ENCODE measurements at places on chromosomes 5 and 9.

DNA sequence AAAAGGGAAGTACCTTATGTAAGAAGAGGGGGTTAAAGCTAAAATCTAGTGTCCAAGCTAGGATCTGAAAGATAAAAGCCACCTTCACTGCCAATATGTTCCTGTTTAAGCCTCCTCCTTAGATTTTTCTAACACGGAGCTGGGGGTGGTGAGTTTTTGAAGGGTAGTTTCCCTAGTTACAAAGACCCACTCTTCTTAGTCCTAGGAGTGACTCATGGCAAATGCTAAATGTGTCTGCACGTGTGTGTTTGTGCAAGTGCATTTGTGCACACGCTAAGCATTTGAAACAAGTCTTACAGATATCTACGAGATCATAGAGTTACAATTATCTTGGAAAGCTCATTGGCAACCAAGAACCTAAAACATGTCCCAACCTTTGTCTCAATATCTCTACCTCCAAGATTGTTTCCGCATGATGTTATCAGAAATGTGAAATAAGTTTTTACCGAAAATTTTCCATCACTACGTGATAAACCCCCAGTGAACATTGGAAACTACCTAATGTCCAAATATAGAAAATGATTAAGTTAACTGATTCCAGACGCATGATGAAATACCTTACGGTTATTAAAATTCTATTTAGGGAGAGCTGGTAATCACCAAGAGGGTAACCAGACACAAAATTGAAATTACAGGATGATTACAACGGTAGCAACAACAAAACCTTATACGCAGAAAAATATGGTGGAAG is 78.0 kb upstream of the HRH2 start:
- DNase-seq = no peak

DNA sequence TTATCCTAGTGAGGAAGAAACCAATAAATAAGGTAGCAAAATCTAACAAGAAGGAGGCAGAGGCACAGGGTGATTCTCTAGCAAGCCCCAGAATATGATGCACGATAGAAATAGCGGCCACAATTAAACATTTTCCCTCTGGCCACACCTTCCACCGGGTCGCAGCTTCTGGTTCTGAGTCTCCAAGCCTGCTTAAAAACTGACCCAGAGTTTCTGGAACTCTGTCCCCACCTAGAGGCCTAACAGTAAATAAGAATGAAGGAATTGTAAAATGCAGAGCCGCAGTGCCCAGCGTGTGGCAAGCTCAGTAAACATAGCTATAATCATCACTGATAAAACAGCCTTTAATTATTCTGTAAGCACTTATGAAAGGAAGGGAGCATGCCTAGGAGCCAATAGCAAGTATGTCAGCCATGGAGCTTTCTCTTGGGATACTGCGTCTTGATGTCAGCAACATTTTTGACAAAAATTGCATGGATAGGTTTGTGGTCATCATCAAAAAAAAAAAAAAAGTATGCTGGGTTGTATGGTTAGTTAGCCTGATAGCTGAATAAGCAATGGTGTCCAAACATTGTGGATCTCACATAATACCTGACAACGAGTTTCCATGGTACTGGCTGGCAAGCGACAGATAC is 465.5 kb downstream of the DNAH5 start:
- no peak for DNase-seq

- no peak for DNase-seq
Measured at GRCh38 chr5:159995907-159996306, 13.0 kb upstream of the TTC1 start.

GRCh38 chr5:147085409-147085808 is 149.4 kb upstream of the STK32A start:
- no peak for DNase-seq

GRCh38 chr9:129198319-129199043 is 20.4 kb upstream of the IER5L start:
- DNase-seq = no peak

GRCh38 chr9:11871852-11872251 is 821.3 kb upstream of the TYRP1 start:
- DNase-seq = no peak

DNA sequence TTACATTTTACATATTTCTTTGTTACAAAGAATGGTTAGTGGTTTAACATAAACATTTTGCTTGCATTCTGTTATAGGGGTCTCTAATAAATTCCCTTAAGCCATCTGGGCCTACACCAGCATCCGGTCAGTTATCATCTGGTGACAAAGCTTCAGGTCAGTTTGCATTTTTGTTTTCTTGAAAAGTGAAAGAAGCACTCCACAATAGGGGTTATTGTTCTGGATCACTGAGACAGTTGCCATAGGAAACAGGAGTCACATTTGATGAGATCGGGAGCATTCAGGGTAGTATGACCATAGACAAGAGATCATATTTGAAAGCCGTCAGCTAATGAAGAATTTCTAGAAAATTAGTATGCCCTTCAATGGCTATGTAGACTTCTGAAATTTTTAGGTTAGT is 63.6 kb downstream of the NUP214 start:
- no peak for DNase-seq

- DNase-seq = no peak
Measured at GRCh38 chr5:107484281-107484680, 186.5 kb downstream of the EFNA5 start.

DNA sequence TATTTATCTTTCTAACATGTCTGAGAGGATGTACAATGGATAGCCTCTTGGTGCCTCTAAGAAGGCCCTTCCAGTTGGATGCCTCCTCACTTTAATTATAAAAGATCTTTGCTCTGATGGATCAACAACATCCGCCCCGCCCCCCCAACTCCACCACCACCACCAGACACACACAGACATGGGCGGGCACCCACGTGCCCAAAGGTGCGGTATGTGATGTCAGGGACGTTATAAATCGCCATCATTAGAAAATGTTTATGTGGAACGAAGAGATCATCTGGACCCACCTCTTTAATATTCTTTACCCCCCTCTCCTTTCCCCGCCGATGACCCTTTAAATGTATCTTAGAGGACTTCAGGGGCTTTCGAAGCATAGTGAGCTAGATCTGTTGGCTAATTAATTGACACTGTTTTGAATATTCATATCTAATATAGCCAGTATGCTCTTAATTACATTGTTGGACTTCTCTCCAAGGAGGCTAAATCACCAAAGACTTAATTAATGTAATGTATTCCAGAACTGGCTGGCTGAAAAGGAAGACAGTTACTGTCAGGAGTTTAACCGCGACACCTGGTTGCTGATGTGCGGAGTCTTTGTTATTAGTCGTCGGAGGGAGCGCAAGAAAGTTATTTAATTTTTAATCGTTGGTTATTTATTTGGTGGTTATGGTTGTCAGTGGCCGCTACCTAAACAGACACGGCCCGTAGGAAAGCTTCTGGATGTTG is 6.1 kb upstream of the FOXB2 start:
- no peak for DNase-seq

- DNase-seq = no peak
Measured at GRCh38 chr9:38171926-38172325, 102.9 kb upstream of the SHB start.

GRCh38 chr5:152736906-152737305 is 331.8 kb upstream of the NMUR2 start:
- DNase-seq = no peak

DNA sequence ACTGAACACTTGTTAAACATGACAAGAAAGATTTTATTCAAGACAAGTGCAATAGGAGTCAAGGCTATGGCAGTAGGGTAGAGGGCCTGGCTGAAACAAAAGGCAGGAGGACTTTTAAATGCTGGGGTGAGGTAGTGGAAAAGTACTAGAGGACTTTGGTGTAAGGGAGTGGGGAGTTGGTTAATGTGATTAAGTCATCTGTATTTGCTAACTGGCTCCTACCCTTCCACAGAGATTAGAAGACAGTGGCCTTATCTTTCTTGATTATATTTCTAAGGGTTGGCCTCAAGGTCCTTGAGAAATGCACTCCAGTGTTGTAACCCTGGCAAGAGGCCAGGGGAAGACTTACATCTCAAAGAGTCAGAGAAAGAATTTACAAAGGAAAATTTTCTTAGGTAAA is 160.2 kb upstream of the FTMT start:
- DNase-seq = no peak

GRCh38 chr5:10868956-10869355 is 107.9 kb upstream of the DAP start:
- no peak for DNase-seq

GRCh38 chr9:126515001-126515872 is 98.5 kb upstream of the LMX1B start:
- no peak for DNase-seq

- no peak for DNase-seq
Measured at GRCh38 chr5:123810253-123810652, 298.3 kb downstream of the CSNK1G3 start.

- DNase-seq = no peak
Measured at GRCh38 chr9:105697871-105698270, 3.5 kb downstream of the TMEM38B start.

- no peak for DNase-seq
Measured at GRCh38 chr5:29296548-29296947, 1896.9 kb upstream of the CDH6 start.

- no peak for DNase-seq
Measured at GRCh38 chr5:138661291-138661960, 86.2 kb upstream of the HSPA9 start.

- no peak for DNase-seq
Measured at GRCh38 chr5:155128786-155129512, 115.4 kb downstream of the KIF4B start.

DNA sequence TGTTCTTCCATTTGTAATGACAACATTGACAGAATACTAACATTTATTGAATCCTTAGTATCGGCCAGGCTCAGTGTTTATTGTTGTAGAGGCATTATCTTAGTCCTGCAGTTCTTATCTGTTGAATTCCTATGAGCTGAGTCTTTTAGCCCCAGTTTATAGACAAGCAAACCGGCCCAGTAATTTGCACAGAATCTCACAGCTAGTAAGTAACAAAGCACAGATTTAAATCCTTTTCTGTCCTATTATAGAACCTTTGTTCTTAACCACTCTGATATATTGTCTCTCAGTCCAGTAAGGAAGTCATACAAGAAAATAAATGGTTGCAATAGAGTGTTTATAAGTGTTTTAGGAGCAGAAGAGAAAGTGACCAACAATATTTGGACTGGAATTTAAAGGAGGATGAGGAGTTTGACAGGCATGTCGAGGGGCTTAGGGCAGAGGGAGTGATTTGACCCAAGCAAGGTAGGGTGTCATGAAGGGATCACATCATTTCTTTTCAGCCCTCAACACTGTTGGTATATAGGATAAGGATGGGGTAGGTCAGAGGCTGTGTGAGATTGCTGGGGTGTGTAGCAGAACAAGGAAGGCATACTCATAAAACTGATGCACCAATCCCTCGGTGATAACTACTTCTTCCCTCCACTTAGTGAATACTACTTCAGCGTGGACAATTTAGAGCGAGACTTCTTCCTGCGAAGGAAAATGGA is 39.5 kb downstream of the LARP1 start:
- DNase-seq = no peak

- DNase-seq = no peak
Measured at GRCh38 chr5:37703841-37704241, 136.0 kb downstream of the GDNF start.

DNA sequence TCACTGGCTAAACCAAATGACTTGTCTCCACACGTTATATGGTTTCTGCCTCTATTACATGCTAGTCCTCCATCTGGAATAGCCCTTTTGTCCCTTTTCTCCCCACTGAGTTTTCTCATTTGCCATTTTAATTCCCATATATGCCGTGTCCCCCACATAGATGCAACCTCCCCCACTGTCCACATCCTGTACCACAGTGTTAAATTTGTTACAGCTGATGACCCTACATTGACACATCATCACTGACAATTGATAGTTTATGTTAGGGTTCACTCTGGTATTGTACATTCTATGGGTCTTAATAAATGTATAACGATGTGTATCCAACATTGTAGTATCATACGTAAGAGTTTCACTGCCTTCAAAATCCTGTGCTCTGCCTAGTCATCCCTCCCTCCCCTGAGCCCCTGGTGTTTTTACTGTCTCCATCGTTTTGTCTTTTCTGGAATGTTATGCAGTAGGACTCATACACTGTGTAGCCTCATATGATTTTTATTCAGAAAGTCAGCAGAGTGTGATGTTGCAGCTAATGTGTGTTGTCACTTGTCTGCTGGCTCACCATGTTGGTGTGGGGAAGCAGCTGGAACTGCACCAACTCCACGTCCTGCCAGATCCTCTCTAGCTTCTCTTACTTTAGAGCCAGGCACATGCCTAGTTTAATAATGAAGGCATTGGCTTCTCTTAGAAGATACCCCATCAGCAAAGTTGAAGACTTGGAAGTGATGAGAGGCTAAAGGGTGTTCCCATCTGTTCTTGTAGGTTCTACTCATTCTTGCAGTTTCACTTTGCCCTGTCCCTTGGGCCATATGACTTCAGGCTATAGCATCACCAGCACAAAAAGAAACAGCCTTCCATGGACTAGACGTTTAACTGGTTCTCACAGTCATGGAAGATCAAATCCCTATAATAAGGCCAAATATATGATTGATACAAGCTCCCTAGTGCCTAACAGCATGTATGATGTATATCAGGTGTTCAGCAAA is 30.2 kb downstream of the LRRC70 start:
- no peak for DNase-seq

- DNase-seq = no peak
Measured at GRCh38 chr9:92961627-92962302, 14.4 kb downstream of the FGD3 start.

GRCh38 chr5:154470947-154471870 is 6.8 kb downstream of the HAND1 start:
- no peak for DNase-seq

- no peak for DNase-seq
Measured at GRCh38 chr5:83509540-83509939, 38.0 kb downstream of the VCAN start.

DNA sequence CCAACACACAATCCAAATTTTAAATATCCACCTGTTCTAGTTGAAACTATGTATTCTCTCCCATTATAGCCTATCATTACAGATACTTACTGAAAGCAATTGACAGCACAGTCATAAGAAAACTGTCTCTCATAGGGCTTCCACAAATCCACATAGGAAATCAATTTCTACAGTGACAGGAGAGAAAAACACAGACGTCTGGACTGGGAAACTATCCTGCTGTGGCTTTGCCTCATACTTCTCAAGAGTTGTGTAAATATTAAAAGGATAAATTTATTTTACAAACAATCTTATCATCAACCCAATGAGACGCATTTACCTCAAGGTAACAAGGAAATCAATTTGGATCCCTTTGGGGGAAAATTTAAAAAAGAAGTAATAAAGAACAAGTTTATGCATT is 517.5 kb downstream of the EFNA5 start:
- DNase-seq = no peak

DNA sequence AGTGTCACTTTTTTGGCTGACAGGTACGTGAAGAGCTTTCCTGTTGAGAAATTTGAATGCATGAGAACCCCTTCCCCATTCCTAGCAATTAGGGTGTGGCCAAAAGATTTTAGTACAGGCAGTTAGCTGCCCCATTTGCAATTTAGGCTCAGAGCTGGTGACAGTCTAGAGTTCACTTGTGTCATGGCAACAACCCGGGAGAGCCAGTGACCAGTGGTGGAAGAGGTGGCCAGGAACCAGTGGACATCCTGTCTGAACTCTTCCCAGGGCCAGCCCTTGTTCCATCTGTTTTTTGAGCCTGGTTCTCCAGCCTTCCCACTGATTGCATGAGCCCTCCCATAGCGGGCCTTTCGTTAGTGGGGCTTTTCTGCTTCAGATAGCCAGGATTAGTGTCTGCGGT is 2.5 kb upstream of the NEUROG1 start:
- DNase-seq = no peak

GRCh38 chr9:132439153-132439552 is 29.1 kb downstream of the CFAP77 start:
- DNase-seq = no peak

Measured in stimulated activated CD4-positive, alpha-beta T cell treated with anti-CD3 and anti-CD28 coated beads, TNF-alpha, amount 100 ng/mL, for 24 hours (primary cell).